ENCODE measurements at places on chromosomes 2 and 18.

DNA sequence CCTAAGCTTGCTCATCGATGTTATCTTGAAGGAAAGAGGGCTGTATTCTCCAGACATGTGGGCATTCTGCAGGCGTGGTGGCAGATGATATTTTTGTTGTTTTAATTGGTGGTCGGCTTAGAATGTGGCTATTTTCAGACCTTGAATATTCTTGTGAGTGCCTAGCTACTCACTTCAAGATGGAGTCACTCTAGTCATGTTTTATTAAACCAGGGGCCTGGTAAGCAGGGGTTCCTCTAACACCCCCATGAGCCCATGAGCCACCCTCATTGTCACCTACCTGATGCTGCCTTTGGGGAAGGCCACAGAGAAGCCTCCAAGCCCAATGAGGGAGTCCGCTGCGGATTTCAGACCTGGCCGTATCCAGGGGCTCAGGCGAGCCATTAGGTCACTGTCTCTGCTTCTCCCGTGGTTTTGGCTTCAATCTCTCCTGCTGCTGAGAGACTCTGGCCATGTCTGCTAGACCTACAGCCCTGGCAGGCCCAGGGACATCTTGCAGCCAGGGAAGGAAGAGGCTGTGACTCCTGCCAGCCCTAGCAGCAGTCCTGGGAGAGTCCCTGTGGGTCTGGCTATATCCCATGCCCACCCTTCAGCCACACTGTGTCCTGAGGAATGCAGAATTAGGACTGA is 16.3 kb upstream of the KLF11 start:
- no peak for DNase-seq

GRCh38 chr2:232333361-232334135 is 45.0 kb upstream of the ALPP start:
- DNase-seq: peak; percentile 53

- DNase-seq: no peak
Observed at GRCh38 chr2:2010251-2010650, 265.9 kb upstream of the PXDN start.

- DNase-seq: no peak
Observed at GRCh38 chr18:44036501-44036900, 644.2 kb upstream of the SETBP1 start.

DNA sequence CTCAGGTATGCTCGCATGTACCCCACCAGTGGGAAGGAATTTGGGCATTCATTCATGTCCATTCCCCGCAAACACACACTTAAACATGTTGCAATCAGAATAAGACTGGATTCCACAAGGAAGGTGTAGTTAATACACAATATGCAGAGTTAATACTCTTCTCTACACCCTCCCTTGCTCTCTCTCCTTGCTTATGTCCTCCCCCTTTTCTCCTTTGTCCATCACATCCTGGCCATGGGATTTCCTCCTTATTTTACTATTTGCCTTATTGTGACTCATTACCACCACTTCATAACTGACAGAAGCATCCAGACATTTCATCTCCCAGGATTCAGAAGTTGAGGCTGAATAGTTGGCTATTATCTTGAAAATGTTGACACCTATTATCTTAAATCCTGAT is 473.8 kb upstream of the SPHKAP start:
- DNase-seq: no peak

DNA sequence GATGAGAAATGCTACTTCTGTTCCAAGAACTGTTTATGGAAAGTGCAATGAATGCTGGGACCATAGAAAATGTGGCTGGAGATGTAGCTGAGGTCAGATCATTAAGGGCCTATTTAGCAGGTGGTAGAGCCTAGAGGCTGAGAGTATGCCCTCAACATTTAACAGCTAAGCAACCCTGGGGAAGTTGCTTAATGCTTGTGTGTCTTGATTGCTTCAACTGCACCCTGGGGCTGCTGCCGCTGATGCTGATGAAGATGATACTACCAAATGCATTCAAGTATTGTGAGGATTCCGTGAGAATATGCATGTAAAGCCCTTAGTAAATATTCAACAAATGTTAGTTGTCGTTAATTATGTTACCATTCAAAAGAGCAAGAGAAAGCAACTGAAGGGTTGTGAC is 273.2 kb downstream of the BCL11A start:
- DNase-seq: no peak

- DNase-seq: no peak
Observed at GRCh38 chr2:217521820-217522219, 481.0 kb downstream of the TNS1 start.

DNA sequence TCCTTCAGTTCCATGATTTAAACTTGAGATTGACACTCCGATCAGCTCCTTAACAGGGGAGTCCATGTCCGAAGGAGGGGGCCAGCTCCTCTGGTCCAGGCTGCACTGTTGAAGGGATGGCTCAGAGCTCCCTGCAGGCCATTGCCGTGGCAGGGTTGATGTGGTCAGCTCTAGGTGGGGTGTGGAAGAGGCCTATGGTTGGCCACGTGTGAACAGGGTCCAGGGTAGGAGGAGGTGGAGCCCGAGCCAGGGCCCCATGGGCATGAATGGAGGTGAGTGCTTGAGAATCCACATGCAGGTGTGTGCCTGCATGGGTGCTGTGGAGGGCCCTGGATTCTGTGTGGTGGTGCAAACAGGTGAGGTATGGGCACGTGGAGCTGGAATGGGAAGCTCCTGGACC is 1.1 kb downstream of the SPEG start:
- no peak for DNase-seq

DNA sequence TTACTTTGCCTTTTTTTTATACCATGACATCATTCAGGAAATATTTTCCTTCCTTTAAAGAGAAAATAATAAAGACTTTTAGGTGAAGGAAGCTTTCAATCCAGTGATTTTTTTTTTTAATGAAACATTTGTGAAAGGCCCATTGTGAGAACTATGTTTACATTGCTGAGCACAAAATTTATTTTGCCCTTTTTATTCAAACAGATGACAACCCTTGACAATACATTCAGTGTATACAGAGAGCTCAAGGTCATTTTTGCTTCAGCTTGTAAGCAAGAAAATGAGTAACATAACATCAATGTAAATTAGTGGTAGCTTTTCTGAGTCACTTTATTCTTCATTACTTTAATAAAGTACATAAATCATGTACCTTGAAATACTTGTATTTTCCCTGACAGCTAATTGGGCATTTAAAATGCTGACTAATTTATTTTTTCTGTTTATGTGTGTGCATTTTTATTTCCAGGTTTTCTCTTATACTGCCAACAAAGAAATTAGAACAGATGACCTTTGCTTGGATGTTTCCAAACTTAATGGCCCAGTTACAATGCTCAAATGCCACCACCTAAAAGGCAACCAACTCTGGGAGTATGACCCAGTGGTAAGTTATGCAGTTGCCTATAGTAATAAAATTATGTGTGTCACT is 121.6 kb downstream of the GALNT1 start:
- no peak for DNase-seq

GRCh38 chr2:148989882-148990493 is 48.5 kb upstream of the LYPD6B start:
- peak; percentile 50 for DNase-seq

DNA sequence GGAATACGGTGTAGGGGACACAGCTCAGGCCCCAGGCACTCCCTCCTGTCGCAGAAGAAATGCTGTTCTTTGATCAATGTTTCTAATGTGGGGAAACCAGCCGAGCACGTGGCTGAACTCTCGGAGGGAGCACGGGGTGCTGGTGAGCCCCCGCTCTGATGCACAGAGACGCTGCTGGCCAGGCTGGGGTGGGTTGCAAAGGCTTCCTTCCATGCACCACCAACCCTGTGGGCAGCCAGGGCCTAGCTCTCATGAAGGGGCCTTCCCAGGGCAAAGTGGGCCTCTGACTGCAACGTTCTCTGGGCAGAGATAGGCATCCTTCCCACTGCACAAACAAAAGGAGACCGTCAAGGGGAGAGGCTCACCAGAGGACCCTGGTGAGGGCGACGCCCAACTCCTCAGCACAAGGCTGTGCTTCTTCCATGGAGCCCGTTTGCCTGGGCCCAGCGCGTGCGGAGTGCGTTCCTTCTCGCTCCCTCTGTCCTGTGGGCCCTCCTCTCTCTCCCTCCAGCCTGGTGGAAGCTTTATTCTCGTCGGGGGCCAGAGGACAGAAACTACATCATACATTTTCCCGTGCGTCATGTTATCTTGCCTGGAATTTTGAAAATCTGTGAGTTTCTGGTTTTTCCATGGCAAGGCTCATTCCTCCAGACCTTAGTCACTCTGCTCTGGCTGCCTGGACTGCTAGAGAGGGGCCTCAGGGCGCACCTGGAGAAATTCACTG is 61.1 kb upstream of the SP3 start:
- DNase-seq: no peak

DNA sequence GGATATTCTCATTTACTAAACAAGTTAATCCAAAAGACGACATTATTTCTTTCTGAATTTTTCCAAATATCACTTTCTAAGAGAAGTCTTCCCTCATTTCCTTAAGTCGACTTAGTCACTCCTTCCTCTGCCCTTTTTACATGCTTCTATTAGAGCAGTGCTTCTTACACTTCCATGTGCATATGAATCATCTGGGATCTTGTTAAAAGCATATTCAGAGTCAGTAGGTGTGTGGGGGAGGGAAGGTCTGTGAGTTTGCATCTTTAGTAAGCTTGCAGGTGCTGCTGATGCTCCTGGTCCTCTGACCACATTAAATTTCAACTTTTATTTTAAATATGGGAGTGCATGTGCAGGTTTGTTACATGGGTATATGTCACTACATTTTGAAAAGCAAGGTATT is 582.6 kb downstream of the NRXN1 start:
- no peak for DNase-seq

GRCh38 chr2:161048317-161048716 is 111.9 kb upstream of the TANK start:
- no peak for DNase-seq

GRCh38 chr2:148730085-148730484 is 85.5 kb downstream of the EPC2 start:
- no peak for DNase-seq

DNA sequence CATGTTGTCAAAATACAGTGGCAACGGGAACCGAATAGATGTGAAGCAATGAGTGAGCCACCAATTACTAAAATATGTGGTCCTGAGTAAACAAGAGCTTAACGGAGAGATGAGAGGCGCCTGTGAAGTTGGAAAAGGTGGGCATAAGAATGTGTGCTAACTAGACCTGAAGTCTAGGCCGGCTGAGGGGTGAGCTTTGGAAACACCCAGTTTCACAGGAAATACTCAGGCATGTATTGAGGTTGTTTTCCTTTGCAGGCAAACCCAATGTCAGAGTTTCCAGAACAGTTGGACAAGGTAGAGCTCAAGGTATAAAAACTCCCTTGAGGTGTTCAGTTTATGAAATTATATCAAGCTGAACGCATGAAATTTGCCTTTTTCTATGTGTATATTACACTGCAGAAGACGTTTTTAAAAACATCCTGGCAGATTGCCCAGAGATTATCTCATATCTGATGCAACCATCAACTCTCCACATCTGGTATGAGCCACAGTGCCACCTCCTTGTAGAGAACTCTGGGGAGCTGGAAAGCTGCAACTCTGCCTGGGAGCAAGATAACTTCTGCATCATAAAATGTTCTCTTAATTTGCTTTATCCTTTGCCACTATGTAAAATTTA is 3.9 kb upstream of the WDSUB1 start:
- no peak for DNase-seq

DNA sequence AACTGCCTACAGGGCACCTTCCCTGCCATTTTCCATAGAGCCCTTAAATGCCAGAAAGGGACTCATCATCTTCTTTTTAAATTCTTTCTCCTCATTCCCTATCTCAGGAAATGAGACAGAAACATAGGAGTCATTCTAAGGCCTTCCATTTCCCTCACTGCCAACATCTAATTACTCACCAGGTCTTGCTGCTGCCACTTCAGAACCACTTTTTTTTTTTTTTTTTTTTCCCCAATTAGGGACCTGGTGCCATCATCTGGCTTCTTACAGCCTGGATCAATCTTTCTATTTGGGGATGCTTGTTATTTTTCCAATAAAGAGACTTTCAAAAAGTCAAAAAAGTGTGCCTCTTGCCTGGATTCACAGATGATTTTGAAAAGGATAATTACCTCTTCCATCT is 373.4 kb downstream of the LPIN1 start:
- no peak for DNase-seq

- DNase-seq: no peak
Observed at GRCh38 chr18:35362531-35362930, 14.6 kb downstream of the ZNF396 start.

DNA sequence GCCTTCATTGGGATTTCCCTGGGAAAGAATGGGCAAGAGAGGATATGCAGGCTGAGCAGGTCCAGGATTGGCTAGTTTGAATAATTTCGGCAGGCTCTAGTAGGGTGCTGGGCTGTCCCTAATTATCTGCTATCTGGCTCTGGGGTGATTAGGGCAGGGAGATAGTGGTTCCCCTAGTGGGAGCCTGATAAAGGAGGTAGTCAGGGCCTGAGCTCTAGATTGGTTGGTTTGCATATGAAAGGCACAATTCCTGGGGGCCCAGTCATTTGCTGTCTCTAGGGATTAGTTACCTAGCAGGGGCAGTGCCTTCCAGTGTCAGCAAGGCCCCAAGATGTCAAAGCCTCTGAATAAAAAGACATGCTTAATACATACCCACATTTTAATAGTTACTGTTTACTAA is 690.1 kb upstream of the KLHL29 start:
- no peak for DNase-seq

GRCh38 chr2:200383380-200384110 is 77.1 kb downstream of the SPATS2L start:
- DNase-seq: no peak

DNA sequence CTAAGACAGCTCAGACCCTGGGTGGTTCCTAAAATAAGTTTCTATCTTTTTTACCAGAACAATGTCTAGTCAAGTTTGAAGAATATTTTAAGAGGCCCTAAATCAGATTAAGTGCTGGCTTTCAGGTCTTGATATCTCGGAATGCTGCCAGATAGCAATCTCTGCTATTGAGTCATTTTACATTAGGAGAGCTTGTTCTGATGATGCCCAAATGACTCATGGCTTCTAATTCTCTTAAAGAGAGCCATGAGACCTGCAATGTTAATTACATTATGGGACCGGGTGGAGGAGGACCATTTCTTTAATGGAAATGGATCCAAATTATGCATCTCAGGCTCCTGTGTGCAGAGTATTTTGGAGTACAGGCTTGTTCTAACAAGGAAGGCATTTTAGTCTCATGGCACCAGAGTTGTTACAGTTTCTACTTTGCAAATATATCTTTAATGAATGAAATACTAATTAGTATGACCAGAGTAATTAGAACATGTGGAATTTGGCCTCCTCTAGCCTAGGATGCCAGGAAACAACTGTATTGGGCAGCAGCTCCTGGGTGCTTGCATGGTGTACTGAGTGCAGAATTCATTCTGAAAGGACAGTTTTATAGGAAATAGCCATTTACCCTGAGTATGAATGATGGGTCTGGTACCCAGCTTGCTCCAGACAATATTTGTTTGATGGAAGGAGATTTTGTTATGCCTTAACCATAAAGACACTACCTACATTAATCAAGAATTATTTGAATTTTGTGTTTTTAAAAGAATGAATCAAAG is 94.0 kb upstream of the SULT1C3 start:
- no peak for DNase-seq

DNA sequence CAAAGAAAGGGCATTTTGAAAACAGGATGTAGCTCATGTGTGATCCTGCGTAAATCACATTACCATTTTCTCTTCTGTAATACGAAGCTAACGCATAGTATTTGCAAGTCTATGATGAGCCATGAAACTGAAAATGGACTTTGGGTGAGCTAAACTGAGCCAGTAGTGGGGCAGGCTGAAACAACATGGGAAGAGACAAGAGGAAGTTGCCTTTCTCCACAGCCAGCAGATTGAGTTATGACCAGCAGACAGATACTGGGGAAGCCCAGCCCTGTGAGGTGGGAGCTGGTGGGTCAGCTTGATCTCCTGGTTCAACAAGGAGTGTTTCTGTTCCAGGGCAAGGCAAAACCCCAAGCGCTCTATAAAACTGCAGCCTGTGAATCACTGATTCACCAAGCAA is 11.8 kb downstream of the CYRIA start:
- DNase-seq: peak; percentile 28

All from nephron progenitor cell (in vitro differentiated cells).